ENCODE measurements at places on chromosomes 3 and 15. TPM values are rescaled to one million over a fixed set of nuclear protein-coding genes. Genes with fewer than 3 reads are reported as not detected.

DNA sequence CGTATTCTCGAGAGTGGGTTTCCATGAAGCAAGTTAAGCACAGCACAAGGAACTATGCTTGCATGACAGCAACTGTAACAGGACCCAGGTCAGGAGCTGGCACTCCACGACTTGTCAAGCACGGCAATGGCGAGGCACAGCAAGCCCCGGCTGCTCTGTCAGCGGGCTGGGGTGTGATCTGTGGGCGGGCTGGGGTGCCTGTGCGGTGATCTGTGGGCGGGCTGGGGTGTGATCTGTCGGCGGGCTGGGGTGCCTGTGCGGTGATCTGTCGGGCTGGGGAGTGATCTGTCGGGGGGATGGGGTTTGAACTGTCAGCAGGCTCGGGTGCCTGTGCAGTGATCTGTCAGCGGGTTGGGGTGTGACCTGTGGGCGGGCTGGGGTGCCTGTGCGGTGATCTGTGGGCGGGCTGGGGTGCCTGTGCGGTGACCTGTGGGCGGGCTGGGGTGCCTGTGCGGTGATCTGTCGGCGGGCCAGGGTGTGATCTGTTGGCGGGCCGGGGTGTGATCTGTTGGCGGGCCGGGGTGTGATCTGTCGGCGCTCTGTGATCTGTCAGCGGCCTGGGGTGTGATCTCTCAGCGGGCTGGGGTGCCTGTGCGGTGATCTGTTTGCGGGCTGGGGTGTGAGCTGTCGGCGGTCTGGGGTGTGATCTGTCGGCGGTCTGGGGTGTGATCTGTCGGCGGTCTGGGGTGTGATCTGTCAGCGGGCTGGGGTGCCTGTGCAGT lies 205.7 kb downstream of the XXYLT1 start:
- no peak for DNase-seq

Gene SNUPN
- polyA plus RNA-seq = 35.6 TPM

Gene BFSP2
- polyA plus RNA-seq = not detected

DNA sequence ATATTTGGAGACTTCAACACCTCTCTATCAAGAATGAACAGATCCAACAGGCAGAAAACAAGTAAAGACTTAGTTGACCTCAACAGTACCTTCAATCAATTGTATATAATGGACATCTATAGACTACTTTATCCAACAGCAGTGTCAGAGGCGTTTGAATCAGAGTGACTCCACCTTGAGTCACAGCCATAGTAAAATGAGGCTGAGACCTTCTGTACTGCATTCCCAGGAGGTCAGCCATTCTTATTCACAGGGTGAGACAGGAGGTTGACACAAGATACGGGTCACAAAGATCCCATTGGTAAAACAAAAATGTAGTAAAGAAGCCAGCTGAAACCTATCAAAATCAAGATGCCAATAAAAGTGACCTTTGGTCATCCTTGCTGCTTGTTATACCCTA lies 299.8 kb downstream of the CNTN3 start:
- no peak for DNase-seq

Gene DNAJB8
- not detected for polyA plus RNA-seq

Gene AGBL1
- 0.09 TPM for polyA plus RNA-seq
